Breast epithelium (tissue), 4 donors: ENCODE measurements at places on chromosomes 12 and 14. TPM values are rescaled to one million over a fixed set of nuclear protein-coding genes. Genes with fewer than 3 reads are reported as not detected.

CD4 gene
- 11.0 TPM for total RNA-seq

RNFT2 gene
- under 0.01 TPM for total RNA-seq

DNA sequence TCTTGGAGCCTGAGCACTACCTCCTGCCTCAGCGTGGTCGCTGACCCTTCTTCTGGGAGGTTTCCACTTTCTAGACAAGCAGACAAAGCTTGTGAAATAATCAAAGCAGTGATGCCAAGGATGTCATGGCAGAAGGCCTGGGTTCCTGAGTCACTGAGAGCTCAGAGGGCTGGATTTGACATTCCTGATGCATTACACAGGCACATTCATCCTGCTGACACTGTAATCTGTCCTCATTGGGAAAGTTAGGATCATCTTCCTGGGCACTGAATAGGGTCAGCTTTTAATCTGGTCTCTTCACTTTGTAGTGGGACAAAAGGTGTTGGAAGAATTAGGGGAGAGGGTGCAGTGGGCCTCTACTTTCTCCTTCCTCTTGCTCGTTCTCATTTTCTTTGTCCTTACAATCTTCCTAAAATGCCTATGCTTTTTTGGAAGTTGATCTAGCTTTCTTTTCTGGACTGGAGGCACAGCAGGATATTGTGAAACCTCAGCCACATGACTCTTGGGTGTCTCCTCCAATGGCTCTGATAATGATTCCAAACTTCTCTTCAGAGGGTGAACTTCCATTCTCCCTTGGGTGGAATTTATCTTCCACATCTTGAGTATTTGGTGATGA, 29.6 kb downstream of the EEA1 start:
- peak; percentile 55 for DNase-seq

DNA sequence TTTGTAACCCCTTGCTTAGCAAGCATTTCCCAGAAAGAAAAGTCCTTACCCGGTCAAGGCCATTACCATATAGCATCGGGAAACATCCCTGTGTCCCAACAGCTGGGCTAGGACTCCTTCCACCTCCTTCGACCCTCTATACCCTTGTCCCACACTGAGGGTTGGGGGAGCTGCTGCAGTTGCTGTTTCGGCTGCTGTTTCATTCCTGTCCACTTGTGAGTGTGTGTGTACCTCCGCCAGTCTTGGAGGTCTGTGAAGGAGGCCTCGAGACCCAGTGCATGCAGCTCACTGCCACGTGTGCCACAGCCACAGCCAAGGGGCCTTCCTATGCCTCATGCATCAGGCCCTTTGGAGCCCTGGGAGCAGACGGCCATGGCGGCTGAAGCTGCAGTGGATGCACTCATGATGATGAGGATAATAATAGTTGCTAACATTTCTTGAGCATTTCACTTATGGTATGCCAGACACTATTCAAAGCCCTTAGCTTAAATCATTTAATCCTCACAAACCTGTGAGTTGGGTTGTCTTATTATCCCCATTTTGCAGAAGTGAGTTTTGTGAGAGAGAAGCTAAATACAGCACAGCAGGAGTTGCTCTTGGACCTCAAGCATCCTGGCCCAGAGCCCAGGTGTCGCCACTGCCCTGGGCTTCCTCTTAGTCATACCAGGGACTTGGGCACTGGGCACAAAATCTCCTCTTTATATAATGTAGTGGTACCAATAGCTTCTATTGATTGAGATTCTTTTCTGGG, 156.5 kb downstream of the PRKCH start:
- peak; percentile 68 for DNase-seq

- no peak for DNase-seq
These were observed 263.8 kb upstream of the DIO2 start for GRCh38 chr14:80475074-80475473.
